ENCODE measurements at places on chromosomes 2 and 18.
A peak's percentile ranks its signal among the peaks of the same experiment; 100 is the strongest.

DNA sequence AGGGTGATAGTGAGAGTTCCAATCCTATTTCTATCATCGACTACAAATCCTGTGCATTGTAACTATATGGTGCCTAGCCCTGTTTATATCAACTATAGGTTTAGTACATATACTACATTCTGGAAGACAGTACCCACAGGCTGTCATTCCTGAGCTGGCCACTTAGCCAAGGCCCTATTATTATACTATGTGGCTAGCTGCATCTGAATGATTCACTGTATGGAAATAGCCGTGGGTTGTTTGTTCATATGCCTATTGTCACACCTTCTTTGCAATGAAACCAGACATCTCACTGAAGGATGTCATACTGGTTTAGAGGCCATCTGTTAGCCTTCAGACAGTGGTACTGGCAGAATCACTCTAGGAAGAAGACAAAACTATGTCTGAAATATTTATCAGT lies 62.3 kb upstream of the FSIP2 start:
- DNase-seq, result no peak

GRCh38 chr2:119659601-119660342 lies 19.2 kb upstream of the TMEM177 start:
- no peak for DNase-seq

GRCh38 chr18:63098018-63098981 lies 221.3 kb downstream of the BCL2 start:
- no peak for DNase-seq

- DNase-seq, result no peak
Measured at GRCh38 chr2:55880416-55881143, 43.0 kb downstream of the EFEMP1 start.

DNA sequence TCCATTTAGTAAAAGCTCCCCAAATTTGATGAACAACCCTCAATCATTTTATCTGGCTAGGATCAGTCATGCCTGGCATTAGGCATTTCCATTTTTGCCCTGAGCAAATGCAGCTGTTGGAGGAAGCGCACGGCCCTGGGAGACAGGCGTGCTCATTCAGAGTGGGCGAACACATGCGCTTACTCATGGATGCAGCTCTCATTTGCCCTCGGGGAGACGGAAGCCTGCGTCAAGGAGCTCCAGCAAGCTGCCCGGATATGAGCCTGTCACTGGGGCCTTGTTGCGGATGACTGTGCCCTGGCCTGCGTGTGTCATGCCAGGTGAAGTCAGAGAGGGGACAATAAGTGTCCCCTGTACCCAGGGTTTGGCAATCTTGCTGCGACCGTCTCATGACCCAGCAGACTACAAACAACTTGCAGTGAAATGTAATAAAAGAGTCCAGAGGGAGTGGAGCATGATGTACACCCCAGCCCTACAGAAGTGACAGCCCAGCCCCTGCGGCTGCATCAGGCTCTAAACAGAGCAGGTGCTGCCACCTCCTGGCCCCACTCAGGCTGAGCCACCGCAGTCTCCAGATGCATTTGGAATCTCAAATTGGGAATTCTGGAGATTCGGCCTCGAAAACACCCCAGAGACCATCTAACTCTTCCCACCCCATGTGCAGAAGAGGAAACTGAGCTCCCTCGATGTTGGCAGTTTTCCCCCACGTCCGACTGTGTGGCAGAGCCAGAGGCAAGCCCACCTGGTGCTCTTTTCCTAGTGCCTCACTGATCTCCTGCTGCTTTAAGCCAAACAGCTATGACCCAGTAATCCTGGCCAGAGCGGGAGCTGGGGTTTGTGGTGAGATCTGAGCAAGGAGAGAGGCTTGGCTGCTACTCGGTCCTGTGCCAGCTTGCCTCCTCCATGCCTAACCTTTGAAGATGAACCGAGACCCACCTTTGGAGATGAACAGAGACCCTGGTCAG lies 105.0 kb upstream of the ALK start:
- DNase-seq, result peak; percentile 44

DNA sequence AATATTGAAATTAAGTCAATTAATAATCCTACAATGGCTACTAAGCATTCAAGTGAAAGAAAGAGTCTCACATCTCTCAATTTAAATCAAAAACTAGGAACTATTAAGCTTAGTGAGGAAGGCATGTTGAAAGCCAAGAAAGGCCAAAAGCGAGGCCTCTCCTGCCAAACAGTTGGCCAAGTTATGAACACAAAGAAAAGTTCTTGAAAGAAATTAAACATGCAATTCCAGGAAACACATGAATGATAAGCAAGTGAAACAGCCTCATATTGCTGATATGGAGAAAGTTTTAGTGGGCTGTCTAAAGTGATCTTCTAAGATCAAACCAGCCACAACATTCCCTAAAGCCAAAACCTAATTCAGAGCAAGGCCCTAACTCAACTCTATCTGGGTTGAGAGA lies 11.8 kb downstream of the RDH14 start:
- no peak for DNase-seq

DNA sequence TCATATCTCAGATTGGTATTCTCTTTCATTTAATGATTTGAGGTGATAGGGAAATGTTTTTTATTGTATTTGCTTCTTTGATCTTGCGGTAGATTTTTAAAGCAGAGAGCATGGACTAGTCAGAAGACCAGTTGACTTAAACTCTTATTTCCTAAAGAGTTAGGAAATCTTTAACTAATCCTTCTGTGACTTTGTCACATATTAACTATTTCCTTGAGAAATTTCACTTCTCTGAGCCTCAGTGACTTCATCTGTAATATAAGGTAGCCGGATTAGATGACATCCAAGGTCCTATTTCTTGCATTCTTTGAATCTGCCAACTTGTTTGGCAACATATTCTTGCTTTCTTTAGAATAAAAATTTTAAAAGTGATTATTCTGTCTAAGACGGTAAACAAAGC lies 55.6 kb downstream of the MTX2 start:
- DNase-seq, result no peak

GRCh38 chr2:174603280-174603679 lies 5.7 kb upstream of the WIPF1 start:
- DNase-seq, result no peak

DNA sequence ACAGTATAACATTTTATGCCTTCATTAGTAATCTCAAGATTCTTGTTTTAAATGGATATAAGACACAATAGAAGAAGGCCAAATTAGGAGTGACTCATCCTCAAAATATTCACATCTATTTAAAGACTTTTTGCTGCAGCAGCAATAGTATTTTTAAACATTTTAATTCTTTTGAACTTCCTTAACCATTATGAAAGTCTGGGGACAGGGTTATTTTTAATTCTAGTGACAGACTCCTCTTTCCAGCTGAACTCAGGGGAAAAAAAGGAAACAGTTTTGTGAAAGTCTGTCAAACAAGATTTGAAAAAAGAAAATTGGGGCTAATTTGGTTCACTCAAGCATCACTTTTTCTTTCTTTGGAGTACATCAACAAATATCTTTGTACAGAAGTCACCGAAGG lies 541.8 kb downstream of the NUP35 start:
- no peak for DNase-seq

DNA sequence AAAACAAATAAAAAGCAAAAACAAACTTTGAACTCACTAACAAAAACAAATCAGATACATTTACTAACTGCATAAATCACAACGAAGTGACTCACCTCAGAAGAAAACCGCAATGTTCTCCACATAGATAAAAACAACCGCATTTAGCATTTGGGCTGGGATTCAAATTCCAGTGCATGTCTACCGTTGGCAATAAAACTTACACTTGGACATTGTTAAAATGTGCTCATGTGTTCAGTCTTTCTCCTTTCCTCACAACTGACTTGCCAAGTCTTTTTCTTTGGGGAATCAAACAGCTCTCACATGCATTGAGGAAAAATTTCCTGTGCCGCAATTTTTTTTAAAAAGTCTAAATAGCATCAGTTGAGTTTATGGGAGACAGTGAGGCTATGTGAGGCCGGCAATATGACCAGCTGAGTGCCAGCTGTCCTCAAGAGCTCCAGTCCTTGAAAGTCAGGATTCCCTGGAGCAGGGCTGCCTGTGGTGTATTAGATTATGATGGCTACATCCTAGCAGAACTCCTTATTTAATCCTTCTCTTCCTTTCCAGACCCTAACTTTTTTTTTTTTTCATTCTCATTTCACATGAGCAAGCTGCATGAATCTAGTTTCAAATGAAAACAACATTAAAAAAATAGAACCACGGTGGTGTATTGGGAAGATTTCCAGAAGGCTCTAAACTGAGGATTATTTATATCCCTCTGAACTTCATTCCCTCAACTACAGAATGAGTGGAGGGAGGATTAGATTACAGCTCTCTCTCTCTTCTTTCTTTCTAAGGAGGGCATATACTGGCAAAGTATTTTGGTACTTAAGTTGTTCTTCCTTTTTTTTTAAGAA lies 70.2 kb upstream of the MEIS1 start:
- peak; percentile 52 for DNase-seq

DNA sequence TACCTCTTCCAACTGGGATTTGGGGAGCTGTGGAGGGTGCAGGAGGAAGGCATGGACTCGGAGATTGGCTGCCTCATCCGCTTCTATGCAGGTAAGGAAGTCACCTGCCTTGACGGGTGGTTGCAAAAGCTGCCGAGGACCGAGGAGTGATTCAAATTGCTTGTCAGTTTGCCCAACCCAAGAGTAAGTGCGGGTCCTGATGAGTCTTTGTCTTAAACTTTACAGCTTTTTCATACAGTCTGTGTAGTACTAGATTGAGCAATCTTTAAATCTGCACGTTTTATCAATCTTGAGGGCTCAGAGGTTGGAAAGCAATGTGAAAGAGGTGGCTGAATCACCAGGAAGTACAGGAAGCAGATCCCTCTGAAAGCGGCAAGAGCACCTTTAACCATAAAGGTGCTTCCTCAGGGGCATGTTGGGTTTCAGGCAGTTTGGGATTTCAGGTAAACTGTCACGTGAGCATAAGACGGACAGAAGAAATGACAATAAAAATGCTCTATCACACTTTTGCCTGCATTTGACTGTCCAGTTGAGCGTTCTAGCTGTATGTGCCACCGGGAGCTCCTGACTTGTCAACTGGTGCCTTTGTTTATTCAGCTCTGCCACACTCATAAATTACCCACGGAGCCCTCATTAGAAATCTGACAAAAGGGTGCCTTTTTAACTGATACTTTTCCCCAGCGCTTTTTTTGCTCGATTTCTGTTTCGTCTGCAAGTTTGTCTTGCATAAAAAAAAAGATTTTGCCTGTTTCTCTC lies 2.0 kb downstream of the PHLPP1 start:
- DNase-seq, result no peak

- DNase-seq, result no peak
Measured at GRCh38 chr18:23421277-23421676, 31.8 kb upstream of the RIOK3 start.

GRCh38 chr2:152415796-152416195 lies 80.8 kb downstream of the FMNL2 start:
- no peak for DNase-seq

DNA sequence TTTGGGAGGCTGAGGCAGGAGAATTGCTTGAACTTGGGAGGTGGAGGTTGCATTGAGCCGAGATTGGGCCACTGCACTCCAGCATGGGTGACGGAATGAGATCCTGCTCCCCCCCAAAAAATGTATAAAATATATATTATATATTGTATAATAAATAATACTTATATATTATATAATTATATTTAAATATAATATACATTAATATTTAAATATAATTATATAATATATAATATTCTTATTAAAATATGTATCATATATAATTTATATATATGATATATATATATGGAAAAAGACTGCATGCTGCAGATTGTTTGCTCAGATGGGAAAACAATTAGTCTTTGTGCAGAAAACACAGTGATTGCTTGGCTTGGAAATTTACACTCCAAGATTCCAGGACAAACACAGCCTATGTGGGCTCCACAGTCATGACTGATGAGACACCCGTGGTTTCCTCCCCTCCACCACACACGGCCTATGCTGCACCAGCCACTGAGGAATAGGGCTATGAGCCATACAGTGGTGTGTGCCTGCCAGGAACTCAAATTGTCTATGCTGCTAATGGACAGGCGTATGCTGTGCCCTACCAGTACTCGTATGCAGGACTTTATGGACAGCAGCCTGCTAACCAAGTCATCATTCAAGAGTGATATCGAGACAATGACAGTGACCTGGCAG lies 30.0 kb downstream of the PMAIP1 start:
- no peak for DNase-seq

GRCh38 chr2:172282944-172283343 lies 144.4 kb upstream of the ITGA6 start:
- DNase-seq, result peak; percentile 28

GRCh38 chr2:10237392-10238321 lies 65.0 kb upstream of the HPCAL1 start:
- no peak for DNase-seq

DNA sequence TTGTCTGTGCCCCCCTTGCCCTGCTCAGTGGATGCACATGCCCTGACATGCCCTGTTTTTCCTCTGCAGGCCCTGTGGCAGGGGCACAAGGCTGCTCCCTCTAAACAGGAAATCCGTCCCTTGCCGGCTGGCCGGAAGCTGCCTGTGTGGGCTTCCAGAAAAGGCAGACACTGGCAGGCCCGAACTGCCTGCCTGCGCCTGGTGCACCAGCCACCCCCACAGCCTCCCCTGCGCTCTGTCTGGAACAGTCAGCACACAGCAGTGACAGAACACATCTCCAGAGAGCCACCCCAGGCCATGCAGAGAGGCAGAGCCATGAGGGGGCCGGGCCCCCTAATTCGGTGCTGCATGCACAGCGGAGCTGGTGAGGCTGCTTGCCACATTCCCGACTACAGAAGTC lies 33.5 kb downstream of the LOXHD1 start:
- DNase-seq, result no peak

GRCh38 chr2:37156071-37156856 lies 516 bp downstream of the EIF2AK2 start:
- no peak for DNase-seq

- DNase-seq, result no peak
Measured at GRCh38 chr2:223545830-223546229, 56.3 kb downstream of the SCG2 start.

- DNase-seq, result no peak
Measured at GRCh38 chr2:150146879-150147278, 340.6 kb downstream of the RND3 start.

GRCh38 chr2:168457190-168457895 lies 1.3 kb downstream of the CERS6 start:
- no peak for DNase-seq

DNA sequence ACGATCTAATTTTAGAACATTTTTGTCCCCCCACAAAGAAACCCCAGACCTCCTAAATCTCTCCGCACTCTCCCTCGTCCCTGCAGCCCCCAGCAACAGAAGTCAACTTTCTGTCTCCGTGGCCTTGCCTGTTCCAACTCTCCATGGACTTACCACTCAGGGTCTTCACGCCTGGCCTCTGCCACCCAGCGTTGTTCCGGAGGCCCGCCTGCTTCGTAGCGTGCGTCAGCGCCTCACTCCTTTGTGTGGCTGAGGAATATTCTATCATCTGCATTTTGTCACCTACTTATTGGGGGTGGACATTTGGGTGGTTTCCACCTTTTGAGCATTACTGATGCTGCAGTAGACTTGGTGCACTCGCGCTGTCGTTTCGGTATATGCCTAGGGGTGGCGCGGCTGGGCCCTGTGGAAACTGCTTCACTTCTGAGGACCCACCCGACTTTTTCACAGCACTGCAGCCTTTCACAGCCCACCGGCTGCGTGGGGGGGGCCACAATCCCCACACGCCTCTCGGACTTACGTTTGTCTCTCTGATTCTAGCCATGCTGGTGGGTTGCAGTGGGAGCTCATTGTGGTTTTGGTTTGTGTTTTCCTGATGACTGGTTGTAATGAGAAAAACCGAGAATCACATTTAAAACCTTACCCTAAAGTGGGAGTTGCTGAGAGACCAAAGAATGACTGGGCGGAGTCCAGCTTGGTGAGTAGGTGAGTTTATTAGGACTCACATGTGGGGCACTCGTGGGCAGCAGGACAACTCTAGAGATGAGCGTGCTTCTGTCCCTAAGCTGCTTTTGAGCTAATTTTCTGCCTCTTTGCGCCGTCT lies 1.4 kb upstream of the HSBP1L1 start:
- no peak for DNase-seq

Measured in BJ (cell line).